ENCODE measurements at places on chromosomes 11 and 22.

DNA sequence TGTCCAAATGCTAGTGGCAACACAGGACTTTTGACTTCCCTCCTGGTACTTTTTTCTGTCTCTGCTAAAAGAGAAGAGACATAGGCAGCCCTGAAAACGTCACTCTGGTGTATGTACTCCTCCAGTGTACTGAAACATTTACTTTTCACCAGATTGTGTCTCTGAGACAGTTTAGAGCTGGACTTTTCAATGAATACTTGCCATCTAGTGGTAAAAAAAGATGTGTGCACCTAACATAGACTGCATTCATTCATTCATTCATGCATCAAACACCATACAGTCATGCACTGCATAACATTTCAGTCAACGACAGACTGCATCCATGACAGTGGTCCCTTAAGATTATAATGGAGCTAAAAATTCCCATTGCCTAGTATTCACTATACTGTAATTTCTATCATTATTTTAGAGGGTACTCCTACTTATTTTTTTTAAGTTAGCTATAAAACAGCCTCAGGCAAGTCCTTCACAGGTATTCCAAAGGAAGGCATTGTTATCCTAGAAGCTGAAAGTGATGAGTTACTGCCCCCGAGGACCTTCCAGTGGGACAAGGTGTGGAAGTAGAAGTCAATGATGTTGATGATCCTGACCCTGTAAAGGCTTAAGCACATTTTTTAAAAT, 186.2 kb downstream of the SPON1 start:
- no peak for DNase-seq

- DNase-seq: no peak
Observed at GRCh38 chr11:64553554-64554201, 37.3 kb upstream of the SLC22A12 start.

GRCh38 chr11:61404103-61404502, 11.7 kb downstream of the TMEM216 start:
- no peak for DNase-seq

GRCh38 chr11:102420547-102420946, 32.0 kb downstream of the TMEM123 start:
- no peak for DNase-seq

GRCh38 chr11:16572945-16573344, 165.5 kb upstream of the C11orf58 start:
- no peak for DNase-seq
